ENCODE measurements at places on chromosomes 3 and 15.

DNA sequence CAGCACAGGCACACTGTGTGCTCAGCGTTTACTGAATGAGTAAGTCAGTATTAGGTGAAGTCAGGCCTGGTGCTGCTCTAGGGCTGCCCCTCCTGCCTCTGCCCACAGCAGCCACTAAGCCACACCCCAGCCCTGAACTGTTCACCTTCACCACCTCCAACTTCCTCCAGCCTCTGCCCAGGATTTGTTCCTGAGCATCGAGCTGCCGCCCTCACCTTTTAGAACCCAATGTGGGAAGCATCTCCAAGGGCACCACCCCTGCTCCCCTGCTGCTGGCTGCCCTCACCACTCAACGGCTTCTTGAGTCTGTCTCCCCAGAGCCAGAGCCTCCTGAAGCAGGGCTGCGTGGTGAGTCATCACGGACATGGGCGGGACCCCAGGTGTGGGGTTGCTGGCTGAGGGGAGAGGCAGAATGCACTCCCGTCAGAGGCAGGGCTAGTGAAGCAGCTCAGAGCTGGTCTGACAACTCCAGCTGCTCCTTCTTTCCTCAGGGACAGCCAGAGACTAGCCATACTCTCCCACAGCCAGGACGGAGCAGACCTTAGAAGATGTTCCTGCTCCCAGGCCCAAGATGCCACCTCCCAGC lies 5.8 kb downstream of the HYAL2 start:
- DNase-seq, result no peak

DNA sequence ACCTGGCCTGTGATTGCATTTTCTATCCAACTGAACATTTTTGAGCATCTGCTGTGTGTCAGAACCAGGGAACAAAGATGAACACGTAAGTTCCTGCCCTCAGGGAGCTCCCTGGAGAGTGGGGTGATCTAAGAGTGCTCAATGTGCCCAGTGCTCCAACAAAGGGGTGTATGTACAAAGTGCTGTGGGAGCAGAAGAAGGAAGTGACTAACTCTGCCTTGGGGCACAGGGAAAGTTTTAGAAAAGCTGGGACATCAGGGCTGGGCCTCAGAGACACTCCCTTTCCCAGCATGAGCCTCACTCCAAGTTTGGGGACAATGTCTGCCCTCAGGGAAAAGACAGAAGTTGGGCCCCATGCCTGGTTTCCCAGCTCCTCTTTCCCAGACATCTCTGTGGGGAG lies 27.6 kb upstream of the BNC1 start:
- DNase-seq, result no peak

GRCh38 chr3:177051411-177051810 lies 145.9 kb downstream of the TBL1XR1 start:
- DNase-seq, result no peak

- DNase-seq, result no peak
Observed at GRCh38 chr15:30928076-30928475, 24.4 kb downstream of the FAN1 start.

DNA sequence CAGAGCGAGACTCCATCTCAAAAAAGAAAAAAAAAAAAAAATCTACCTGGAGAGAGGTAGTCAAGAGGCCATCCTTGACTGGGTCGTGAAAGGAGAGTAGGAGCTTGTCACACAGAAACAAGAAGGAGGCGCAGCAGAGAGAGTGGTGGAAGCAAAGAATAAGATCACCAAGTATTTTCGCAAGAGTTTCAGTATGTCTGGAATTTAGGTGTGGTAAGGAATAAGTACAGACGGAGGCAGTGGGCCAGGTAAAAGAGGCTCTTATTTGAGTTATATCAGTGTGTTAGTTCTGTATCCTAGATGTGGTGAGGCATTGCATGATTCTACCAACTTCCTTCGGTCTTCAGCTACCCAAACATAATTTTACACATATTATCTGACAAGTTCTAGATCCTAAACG lies 14.6 kb upstream of the ATP10A start:
- no peak for DNase-seq

DNA sequence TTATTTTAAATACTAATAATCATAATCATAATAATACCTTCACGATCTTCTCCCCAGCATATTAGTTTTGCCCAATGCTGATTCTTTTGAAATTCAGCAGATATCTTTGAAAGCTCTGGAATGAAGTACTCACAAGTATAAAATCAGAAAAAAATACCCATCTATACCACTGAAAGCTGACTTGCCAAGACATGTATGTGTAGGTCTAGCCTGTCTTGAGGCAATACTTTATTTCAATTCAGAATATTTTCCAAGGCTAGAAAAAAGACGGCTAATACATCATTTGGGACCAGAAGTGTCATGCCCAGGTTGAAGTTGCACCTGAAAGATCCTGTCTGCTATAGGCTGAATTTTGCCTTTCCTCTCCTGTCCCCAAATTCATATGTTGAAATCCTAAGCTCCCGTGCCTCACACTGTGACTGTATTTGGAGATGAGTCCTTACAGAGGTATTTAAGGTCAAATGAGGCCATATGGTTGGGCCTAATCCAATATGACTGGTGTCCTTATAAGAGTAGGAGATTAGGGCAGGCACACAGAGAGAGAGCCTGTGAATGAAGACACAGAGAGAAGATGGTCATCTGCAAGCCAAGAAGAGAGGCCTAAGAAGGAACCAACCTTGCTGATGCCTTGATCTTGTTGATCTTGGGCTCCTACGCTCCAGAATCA lies 255.9 kb upstream of the CMC1 start:
- no peak for DNase-seq

- no peak for DNase-seq
Observed at GRCh38 chr3:14451844-14452739, 49.7 kb downstream of the SLC6A6 start.

GRCh38 chr15:27842526-27842925 lies 256.6 kb downstream of the OCA2 start:
- no peak for DNase-seq

GRCh38 chr3:126107957-126108675 lies 24.2 kb upstream of the SLC41A3 start:
- no peak for DNase-seq

- no peak for DNase-seq
Observed at GRCh38 chr3:186342197-186342596, 19.8 kb downstream of the DGKG start.

GRCh38 chr3:67774676-67775075 lies 120.3 kb upstream of the SUCLG2 start:
- DNase-seq, result no peak

DNA sequence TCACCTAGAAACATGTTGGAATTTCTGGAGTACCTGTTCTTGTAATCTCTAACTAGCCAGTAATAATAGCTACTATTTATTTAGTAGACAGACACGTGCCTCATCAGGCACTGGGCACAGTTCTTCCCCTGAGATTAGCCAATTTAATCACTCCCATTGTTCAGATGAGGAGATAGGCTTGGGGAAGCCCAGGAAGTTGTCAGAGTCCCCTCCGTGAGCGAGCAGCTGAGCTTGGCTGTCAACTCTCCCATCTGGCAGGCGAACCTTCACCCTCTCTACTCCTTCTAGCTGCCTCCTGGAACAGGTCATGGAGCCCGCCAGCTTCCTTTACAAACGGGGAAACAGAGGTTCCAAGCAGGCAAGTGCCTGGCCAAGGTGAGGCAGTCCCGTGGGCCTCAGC lies 31.1 kb upstream of the FGD5 start:
- no peak for DNase-seq
